OCI-LY7 (cell line): ENCODE measurements at places on chromosomes 3 and 15. TPM values are rescaled to one million over a fixed set of nuclear protein-coding genes. Genes with fewer than 3 reads are reported as not detected.

- no peak for DNase-seq
Measured at GRCh38 chr15:30921106-30921505, 17.4 kb downstream of the FAN1 start.

GRCh38 chr15:41304149-41304770 is 28.1 kb downstream of the OIP5 start:
- no peak for DNase-seq

GRCh38 chr3:56124546-56124945 is 343.7 kb downstream of the ERC2 start:
- DNase-seq = no peak

- peak; percentile 64 for DNase-seq
Measured at GRCh38 chr3:10322352-10322710, 1.4 kb upstream of the SEC13 start.

GRCh38 chr15:81092559-81092902 is 41.5 kb upstream of the CFAP161 start:
- DNase-seq = no peak

The ITIH4 gene
- total RNA-seq = 2.2 and 4.6 TPM in 2 replicates

The EXOSC7 gene
- 50.5 and 65.3 TPM in 2 replicates for total RNA-seq

DNA sequence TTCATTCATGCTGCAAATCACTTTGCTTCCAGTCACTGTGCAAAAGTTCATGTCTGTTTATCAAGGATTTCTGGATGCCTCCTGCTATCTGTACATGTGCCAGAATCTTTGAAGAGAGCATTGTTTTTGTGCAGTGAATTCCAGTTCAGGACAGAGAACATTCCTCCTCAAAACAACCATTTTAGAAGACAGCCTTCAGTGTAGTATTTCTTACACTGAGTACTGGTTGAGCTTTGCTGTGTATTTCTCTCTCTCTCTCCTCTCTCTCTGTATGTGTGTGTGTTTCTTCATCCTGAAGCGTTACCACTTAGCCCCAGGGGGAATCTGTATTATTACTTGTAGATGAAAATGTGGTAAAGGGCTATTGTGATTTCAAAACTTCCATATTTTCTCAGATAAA is 123.8 kb upstream of the CHL1 start:
- DNase-seq = no peak

- DNase-seq = no peak
Measured at GRCh38 chr3:197353001-197353866, 54.8 kb upstream of the DLG1 start.

The COL6A6 gene
- not detected in 2 replicates for total RNA-seq

GRCh38 chr3:143633816-143634215 is 214.5 kb downstream of the SLC9A9 start:
- no peak for DNase-seq

DNA sequence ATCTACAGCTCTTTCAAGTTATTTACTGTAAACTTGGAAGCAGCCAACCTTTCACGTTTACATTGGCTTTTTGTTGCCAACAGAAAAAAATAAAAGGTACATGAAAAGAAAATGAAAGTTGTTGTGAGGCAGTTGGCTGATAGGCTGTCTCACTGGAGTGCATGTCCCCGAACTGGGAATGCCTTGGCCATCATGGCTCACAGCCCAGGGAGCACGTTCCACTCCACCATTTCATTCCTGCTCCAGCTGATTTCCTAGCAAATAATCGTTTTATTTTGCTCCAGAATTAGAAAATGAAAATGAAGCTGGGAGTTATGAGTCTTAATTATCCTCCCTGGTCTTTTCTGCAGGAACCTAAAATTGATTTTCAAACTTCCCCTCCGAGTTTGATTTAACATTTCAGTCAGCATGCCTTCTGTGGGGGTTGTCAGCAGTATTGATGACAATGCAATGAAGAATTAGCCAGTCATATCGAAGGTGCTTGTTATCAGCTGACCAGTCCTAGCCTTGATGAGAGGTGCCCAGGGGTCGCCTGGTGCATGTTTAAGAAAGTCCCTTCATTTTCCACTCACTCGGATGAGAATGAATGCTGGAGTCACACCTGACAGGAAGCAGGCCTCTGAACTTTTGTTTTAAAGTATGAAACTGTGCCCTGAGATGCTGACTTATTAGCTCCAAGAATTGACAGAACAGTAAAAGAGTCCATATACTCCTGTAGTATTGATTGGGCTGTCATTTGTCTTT is 293.7 kb upstream of the TRIM42 start:
- no peak for DNase-seq

- no peak for DNase-seq
Measured at GRCh38 chr3:174308736-174309135, 550.4 kb upstream of the NAALADL2 start.

DNA sequence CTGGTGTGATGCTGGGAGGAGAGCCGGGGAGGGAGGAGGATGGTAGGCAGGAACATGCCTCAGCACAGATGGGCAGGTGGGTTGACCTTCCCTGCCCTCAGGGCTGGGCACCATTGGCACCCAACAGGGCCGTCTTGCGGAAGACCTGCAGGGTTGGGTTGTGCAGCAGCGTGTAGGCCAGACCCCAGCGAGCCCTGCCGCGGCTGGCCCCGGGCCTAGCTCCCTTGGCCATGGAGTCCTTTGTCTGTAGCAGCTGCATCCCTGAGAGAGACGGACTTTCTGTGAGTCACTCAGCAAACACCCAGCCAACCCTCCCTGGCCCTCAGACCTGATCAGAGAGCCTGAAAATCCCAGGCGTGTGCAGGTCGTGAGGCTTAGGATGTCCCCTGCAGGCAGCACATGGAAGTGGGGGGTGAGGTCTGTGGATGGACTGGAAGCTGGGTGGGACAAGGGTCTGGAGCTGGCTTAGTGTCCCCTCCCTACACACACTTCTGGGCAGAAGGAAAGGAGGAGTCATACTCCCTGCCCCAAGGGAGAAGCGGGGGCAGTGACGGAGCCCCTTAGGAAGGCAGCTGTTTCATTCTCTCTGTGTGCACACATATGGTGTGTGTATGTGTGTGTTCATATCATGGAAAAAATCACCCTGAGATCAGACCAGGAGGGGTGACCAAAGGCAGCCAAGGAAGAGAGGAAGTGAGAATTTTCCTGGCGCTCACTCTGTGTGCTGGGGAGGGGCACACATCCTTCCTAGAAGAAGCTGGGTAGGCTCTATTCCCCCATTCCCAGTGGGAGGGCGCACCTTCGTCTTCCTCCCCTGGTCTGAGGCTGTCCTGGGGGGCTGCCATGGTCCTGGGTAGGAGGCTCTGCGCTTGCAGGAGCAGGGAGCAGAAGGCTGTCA is 6.7 kb downstream of the ISLR start:
- DNase-seq = no peak

- DNase-seq = no peak
Measured at GRCh38 chr3:119333773-119334509, 39.8 kb downstream of the ARHGAP31 start.

DNA sequence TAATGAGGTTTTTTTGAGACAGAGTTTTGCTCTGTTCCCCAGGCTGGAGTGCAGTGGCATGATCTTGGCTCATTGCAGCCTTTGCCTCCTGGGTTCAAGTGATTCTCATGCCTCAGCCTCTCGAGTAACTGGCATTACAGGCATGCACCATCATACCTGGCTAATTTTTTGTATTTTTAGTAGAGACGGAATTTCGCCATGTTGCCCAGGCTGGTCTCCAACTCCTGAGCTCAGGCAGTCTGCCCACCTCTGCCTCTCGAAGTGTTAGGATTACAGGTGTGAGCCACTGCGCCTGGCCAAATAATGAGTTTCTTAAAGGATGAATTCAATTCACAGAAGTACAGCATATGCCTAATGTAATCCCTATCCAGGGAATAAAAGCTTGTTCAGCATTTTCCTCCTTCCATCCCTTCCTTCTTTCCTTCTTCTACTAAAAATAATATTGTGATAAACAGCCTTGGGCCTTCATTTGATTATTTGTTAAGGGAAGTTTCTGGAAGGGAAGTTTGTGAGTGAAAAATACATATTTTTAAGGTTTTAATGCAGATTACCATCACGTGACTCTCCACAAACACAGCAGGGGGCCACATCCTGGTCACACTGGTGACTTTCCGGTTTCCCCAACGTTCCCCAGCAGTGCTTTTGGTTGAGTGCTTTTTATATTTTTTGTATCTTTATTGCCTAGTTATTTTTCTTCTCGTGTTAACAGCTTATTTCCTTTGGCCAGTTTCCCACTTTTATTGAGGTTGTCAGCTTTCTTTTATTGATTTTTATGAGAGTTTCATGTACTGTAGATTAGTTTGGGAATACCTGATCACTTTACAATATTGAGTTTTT is 116.8 kb downstream of the USP13 start:
- DNase-seq = no peak
